ENCODE measurements at places on chromosomes 11 and 22. TPM values are rescaled to one million over a fixed set of nuclear protein-coding genes. Genes with fewer than 3 reads are reported as not detected.

DNA sequence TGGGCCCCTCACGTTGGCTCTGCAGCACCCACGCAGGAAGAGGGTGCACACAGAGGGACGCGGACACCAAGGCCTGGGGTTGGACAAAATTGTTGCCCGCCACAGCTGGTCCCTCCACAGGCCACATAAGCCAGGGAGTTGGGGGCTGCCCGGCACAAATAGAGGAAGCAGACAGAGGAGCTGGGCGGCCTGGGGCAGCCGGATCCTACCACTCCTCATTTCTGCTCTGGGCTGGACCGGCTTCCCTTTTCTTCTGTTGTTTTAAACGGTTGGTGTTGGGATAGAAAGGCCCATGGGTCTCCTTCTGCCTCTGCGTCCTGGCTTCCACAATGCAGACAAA is 36.4 kb upstream of the LINC01488 start:
- no peak for DNase-seq

Gene TEX12
- 0.59 TPM for total RNA-seq

Gene MPZL2
- total RNA-seq, result not detected

DNA sequence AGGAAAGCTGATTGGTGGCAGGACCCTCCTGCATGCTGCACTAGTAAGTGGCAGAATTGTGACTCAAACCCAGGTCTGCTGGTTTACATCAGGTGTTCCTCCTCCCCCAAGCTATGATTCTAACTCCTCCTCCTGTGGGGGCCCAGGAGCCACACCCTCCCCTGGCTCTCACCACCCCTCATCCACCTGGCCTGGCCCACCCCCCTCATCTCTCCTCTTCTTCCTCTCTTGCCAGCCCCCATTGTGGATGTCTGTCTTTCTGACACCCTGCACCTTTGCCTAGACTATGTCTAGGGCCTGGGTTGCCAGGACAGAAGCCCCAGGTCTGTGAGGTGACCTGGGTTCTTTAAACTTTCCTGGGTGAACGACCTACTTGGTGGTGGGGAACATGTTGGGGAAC is 59.9 kb downstream of the GRIK4 start:
- no peak for DNase-seq

Gene PGA5
- total RNA-seq, result not detected

GRCh38 chr22:49026494-49027367 is 800.9 kb downstream of the BRD1 start:
- DNase-seq, result peak; percentile 14

Gene CWC15
- 73.5 TPM for total RNA-seq

- DNase-seq, result no peak
Observed at GRCh38 chr11:70433966-70434812, 35.9 kb downstream of the CTTN start.

GRCh38 chr22:21624120-21624879 is 5.5 kb downstream of the YDJC start:
- peak; percentile 38 for DNase-seq

Gene CCDC188
- total RNA-seq, result not detected

Gene PHF21A
- 61.3 TPM for total RNA-seq

- no peak for DNase-seq
Observed at GRCh38 chr11:63841554-63841953, 2.6 kb downstream of the MARK2 start.

DNA sequence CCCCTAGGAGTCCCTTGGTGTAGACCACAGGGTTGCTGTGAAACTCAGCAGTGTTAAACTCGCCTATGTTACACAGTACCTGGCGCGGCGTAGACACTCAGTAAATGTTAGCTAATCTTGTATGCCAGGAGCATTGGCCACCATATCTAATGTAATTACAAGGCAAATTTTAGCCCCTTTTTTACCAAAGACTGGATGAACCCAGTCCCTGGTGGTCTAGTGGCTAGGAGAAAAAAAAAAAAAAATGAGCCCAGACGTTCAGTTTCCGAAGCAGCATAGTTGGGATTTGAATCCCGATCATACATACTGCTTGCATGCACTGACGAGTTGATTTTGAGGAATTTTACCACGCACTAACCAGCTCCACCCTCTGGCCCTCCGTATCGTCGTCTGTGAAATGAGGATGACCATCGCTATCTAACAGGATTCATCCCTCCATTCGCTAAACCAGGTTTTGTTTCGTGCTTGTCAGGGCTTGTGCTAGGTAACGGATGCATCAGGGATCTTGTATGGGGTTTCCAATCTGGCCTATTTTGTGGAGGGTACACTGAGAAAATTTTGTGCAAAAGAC is 688 bp downstream of the PTS start:
- peak; percentile 4 for DNase-seq

DNA sequence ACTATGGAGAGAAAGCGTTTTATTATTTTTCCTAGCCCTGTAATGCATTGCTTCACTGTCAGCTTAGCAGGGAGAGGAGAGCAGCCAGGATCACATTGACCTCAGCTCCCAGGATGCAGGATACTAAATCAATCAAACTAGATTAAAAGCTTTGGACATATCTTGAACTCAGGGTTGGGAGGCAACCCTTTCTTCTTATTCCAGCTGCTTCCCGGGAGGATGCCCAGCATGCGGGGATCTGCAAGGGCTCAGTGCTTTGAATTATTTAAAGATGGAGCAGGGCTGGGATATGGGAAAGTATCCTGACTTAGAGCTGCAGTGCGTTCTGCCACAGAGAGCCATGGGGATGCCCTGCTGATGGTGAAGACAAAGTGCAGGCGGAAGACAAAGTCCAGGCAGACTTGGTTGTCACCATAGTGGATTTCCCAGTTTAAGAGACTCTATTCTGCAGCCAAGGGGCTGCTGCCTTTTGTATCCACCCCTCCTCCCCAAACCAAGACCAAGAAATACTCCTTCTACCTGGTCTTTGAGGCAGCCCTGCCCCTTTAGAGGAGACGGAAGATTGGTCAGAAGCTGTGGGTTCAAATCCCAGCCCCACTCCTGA is 1035.0 kb downstream of the TBC1D22A start:
- no peak for DNase-seq

DNA sequence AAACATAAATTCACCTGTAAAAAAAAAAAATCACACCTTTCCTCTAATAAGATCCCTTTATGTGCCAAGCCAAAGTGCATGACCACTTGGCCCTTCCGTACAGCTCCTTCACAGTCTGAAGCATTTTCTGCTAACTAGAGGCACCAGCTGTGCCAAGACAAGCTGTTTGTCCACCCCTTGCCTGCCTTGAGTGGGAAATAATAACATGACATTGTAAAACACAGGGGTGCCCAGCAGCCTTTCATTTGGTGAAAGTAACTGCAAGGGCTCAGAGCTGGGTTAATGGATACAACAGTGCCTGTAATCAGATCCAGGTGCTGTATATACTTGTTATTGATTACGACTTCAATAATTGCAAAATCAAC is 59.2 kb downstream of the DDIAS start:
- DNase-seq, result peak; percentile 54

DNA sequence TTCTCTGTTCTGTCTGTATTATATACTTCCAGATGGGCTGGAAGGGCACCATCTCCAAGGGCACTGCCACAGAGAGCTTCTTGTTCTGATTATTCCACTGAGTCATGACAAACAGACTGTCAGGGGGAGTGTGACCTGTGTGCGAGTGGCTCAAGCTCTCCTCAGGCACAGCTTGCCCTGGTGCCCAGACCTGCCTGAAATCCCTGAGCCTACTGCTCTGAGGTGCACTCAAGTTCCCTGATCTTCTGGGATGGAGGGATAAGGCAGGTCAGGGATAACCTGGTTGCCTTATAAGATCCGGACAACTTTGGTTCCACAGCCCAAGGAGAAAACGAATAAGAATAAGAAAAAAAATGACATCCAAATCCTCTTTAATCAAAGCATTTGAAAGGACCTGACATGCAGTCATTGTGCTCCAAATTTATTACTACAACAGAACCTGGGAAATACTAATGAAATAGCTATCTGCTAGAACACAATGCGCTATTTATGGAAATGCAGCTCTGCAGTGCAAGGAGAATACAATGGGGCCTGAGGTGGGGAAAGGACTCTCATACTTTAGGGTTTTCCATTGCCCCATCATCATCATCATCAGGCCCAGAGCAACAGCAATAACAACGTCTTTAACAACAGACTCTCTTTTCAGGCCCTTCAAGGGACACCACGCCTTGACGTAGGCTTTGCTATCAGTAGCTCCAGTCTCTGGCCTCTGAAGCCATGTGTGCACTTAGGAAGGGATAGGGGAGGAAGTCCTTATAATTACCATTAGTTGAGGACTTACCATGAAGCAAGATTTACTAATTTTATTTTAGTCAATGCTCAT is 217.1 kb upstream of the KIRREL3 start:
- no peak for DNase-seq

Gene SCO2
- 4.1 TPM for total RNA-seq

DNA sequence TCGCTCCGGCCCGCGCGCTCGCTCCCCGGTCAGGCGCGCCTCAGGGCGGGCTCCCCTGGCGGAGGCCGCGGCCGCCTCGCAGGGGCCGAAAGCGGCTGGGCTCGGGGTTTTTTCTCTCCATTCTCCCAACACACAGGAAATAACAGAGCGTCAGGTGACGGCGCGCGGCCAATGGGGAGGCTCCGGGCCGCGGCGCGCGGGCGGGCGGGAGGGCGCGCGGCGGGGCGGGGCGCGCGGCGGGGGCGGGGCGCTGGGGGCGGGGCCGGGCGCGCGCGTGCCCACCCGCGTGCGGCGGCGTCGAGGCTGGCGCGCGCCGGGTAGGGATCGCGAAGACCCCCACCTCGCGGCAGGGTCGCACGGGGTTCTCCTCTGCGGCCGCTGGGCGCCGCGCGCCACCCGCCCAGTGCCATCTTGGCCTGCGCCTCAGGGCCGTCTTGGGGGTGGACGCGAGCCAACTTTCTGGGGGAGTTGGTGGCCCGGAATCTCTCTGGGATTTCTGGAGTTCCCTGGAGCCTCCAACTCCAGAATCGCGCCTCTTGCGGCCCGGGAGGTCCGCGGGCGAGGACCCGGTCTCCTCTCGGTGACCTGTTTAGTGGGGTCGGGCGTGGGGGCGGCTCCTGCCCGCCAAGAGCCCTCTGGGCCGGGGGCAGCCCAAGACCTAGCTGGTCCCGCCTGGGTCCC is at the start of gene TCF20:
TCF20 (minus strand) TSS at position 144 of the 681 bp plus-strand sequence. CDS start 55,348 bp downstream, outside the sequence.
- DNase-seq, result peak; percentile 89

GRCh38 chr11:63906585-63906984 is 10.4 kb downstream of the RCOR2 start:
- DNase-seq, result peak; percentile 47

Gene PANX3
- not detected for total RNA-seq

Gene OR2AT4
- not detected for total RNA-seq

GRCh38 chr11:124674571-124674970 is 867 bp downstream of the SPA17 start:
- DNase-seq, result no peak

Gene TRIM64C
- not detected for total RNA-seq

GRCh38 chr11:85089654-85090053 is 537.5 kb downstream of the DLG2 start:
- peak; percentile 53 for DNase-seq

DNA sequence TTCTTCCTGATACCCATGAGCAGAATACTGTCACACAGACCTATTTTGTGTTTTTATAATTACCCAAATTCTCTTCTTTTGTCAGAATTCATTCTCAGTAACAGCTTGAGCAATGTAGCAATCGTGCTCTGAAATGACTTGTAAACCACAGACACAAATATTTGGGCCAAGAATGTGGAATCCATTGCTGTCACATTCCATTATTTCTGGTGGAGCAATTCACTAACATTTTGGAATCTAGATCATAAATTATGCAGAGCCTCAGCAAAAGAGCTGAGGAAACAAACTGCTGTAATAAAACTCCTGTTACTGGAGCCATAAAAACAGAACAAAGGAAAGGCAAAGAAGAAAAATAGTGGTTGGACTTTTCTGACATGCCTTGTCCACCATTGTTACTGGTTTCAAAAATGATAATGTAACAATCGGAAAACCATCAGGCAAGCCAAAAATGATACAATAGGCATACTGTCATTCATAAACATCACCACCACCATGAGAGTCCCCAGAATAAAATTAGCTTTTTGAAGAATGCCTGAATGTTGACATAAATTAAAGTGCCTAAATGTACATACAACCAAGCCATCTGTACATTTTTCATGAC is 223.4 kb upstream of the PITPNB start:
- no peak for DNase-seq

- peak; percentile 58 for DNase-seq
Observed at GRCh38 chr22:20268279-20269012, at the start of gene RTN4R. RTN4R (minus strand) TSS chr22:20268318; CDS start chr22:20268092, 226 bp downstream.

Data from OCI-LY7 (cell line).